ENCODE measurements at places on chromosomes 11 and 22.
A peak's percentile ranks its signal among the peaks of the same experiment; 100 is the strongest.

DNA sequence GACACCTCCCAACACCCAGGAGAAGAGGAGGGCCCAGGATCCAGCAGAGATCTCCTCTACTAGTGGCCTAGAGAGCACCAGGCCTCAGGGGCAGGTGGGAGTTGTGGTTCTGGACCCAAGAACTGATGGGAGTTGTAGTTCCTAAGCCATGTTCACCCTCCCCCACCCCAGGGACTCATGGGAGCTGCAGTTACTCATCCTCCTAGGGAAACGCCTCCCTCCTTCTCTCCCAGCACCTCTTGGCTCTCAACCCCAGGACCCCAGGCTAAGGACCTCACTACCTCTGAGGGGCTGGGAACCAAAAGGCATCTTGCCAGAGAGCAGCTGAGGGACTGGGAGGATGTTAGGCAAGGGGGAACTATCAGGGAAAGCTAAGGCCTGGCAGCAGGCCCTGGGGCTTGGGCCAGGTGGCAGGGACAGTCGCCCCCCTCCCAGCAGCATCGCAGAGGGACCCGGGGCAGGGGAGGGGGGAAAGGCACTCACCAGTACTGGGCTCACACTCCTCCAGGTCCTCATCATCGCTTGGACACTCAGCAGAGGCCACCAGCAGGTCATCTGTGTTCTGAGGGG is 28.9 kb downstream of the SLC22A12 start:
- peak; percentile 12 for DNase-seq

GRCh38 chr11:101862391-101863233 is 52.2 kb upstream of the CEP126 start:
- DNase-seq: peak; percentile 70

DNA sequence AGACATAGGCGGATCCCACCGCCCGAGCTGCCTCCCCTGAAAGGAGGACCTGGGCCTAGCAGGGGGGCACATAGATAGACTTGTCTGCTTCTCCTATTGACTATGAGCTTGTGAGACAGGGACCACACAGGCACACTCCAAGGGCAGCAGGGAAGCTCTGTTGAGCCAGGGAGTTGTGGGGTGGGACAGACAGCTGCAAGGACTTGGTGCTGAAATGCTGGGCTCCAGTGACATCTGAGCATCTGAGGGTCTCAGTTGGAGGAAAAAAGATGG is 53.4 kb upstream of the ANO1 start:
- no peak for DNase-seq

GRCh38 chr11:94537031-94537600 is 6.6 kb upstream of the FUT4 start:
- DNase-seq: peak; percentile 59

DNA sequence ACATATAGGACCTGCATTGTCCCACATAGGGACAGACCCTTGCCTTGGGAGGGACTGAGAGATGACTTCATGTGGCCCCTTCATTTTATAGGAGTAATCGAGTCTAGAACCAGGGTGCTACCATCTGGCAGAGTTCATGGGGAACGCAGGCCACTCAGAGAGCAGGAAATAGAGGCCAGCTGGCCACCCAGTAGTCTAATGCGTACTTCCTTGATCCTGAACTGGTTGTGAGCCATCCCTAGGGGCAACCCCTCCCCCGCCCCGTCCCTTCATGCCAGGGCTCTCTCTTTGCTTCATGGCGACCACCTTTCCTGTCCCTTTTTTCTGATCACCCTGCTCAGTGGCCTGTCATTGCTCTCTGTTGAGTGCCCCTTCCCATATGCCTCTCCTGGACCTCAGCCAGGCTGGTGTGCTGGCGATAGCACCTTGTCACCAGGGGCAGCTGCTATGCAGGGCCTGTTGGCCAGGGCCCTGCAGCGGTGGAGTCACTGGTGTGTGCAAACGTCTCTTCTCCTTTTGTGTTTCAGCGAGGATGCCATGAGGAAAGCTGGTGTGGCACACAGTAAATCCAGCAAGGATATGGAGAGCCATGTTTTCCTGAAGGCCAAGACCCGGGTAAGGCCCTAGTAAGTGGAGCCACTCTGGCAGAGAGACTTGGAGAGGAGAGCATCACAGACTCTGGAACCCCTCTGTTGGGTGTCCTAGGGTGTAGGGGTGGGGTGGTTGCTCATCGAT is 29.3 kb downstream of the MED15 start:
- DNase-seq: no peak

DNA sequence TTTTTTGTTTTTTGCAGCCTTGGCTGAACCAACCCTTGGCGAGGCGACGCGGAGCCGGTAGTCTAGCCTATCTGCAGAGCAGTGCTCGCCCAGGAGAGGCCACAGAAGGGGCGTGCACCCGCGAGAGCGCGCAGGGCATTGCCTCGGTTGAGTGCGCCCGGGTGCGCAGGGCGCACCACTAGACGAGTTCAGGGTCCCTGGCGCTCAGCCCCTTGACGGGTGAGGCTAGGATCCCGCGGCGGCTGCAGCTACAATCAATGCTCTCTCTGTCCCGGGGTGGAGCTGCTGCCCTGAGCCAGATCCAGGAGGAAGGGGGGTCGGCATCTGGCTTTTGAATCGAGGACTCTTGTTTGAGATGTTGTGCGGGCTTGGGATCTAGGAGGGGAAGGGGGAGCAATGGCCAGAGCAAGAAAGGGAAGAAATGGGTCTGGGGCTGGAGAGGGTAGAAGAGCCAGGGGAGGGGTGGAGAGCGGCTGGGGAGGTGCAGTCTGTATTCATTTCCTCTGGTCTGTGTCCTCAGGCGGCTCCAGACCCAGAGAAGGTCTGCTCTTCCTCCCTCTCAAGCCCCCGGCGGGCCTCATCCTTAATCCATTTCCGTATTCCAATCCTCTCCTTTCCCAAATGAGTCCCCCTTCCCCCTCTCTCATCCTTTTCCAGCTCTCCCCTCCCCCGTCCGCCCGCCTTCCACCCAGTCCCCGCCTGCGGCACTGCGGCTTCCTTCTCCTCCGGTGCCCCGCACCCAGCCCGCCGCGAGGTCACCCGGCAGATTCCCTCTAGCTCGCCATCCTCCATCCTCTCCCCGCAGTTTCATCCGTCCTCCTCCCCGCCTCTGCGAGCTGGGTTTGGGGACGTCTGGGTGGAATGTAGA is 797 bp downstream of the THY1 start:
- DNase-seq: no peak

DNA sequence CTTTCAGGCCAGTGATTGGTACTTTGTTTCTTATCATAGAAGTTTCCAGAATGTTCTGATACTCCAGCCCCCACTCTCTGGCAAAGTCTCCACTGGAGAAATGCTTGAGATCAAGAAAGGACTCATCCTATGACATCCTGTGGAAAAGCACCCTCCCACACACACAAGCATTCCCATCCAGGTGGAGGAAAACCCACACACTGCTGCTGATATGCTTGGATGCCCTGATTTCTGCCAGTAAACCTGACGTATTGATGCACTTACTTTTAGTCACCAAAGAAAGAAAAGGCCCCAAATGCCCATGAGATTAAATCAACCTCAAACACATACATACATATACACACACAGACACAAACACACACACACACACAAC is 9.2 kb upstream of the SLC5A12 start:
- DNase-seq: no peak

- DNase-seq: peak; percentile 66
Measured at GRCh38 chr11:34633990-34634693, 13.2 kb downstream of the EHF start.

DNA sequence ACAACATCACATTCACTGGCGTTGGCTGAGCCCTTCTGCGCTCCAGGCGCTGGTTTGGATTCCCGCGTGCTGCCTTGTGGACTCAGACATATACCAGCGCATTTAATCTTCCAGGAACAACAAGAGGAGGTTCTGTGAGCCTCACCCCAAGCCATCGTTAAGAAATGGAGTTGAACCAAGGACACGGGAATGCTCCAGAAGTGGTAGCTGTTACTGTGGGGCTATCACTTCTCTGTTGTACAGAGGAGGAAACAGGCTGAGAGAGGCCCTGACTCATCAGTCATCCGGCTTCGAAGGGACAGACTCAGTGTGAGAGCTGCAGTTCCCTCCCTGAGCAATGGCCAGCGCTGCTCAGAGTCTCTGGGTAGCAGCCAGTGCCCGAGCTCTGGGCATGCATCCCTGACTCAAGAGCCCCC is 291.3 kb downstream of the TBC1D22A start:
- no peak for DNase-seq

- peak; percentile 47 for DNase-seq
Measured at GRCh38 chr22:24772493-24773220, 1.9 kb downstream of the PIWIL3 start.

- no peak for DNase-seq
Measured at GRCh38 chr11:111555255-111555654, 14.7 kb downstream of the LAYN start.

DNA sequence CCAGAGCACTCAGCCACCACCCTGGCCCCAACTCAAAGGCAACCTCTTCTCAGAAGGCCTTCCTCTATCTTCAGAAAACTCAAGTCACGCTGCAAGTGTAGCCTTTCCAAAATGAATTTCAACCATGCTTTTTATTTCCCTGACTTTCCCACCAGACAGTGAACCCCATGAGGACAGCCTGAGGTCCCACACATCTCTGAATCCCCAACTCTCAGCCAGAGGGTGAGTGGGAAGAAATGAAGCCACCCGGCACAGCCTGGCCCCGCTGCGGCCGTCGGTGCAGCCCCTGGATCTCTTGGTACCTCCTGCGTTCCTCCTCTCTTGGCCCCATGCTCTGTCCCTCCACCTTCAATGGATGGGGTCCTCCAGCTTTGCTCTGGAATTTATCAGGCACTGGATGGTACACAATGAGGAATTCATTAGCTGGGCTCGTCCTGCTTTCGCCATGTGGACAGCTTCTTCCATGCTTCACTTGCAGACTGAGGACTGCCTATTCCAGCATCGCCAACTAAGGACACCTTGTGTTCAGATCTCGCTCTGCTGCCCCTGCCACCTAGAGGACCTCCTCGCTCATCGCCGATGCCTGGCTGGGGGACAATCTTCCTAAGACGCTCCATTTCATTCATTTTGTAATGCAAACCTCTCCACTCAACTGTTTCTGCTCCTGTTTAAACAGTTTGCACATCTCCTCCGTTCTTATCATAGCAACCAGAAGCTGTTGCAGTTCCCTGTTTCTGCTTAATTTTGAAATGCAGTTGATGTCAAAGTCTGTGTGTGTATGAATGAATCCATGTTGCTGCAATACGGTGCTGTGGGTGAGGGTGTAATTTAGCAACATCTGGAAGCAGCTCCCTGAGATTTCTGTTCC is 672.1 kb downstream of the TBC1D22A start:
- no peak for DNase-seq

DNA sequence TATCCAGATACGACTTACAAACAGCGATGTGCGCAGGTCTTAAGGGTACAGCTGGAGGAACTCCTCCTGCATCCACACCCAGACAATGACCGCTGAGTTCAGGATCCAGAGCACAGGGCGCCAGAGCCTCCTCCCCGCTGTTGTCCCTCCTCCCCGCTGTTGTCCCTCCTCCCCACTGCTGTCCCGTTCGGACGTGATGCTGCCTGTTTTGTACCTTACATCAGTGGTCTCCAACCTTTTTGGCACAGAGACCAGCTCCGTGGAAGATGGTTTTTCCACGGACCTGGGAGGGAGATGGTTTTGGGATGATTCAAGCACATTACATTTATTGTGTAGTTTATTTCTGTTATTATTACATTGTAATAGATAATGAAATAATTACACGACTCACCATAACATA is 62.0 kb downstream of the PHF21B start:
- no peak for DNase-seq

DNA sequence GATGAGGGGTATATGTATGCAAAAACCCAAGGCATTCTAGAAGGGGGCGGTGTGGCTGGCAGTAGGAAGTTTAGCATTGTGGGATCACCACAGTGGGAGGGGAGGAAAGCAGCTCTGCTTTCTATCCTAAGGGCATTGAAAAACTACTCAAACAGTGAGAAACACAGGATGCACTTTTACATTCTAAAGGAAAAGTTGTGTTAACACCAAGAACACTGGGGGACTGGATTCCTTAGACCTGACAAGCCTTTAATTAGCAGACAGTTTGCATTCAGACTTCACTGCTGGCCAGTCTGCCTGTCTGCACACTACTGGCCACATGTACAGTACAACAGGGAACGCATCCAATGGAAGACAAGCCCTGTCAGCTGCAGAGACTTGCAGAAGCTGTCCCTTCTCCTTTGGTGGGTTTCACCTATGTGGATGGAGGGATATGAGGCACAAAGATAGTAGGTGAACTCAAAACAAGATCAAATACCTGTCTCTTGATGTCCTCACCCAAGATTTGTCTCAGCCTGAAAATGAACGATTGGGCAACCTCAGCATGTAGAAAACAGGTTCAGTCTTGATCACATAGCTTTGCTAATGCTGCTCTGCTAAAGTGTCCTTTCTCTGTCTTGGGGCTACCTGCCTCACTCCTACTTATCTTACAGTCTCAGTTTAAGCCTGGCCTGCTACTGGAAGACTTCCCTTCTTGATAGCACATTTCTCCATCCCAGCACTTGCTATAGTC is 64.8 kb downstream of the TENM4 start:
- no peak for DNase-seq

DNA sequence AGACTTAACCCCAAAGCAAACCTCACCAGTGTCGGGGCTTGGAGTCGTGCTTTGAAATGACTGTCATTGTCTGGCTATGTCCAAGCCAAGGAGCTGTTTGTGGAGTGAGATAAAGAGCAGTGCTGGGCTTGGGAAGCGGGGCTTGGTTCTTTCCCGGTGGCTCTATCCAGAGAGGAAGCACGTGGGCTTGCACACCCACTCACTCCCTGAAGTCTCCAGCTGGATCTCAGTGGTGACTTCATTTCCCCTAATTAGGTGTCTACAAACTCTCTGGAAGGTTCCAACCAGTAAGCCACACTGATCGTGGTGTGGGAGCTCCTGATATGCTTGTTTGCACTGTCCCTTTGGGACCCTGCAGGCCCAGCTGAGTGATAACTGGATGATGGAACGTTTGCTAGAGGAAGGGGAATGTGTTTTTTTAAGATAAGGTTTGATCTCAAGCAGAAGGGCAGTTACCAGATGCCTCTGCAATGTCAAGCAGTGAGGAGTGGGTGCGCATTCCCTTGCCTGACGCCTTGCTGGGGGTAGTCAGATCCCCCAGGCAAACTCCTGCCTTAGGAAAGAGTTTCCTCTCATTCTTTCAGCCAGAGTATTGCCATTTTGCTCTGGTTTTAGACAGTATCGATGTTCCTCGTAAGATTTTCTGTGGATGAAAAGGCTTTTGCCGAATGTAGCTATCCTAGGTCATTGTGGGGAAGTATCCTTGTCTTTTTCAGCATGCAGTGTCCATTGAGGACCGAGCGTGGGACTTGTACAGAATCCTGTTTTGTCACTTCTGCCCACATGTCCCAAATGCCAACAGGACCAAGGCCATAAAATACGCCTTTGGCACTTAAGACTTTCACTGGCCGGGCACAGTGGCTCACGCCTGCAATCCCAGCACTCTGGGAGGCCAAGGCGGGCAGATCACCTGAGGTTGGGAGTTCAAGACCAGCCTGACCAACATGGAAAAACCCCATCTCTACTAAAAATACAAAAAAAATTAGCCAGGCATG is 90.9 kb downstream of the MICAL2 start:
- no peak for DNase-seq

All from HT-29 (cell line).